ENCODE measurements at places on chromosomes 2 and 18.

- DNase-seq = no peak
Observed at GRCh38 chr2:239695106-239695727, 294.4 kb upstream of the HDAC4 start.

- DNase-seq = no peak
Observed at GRCh38 chr18:35371412-35372195, 5.5 kb downstream of the ZNF396 start.

DNA sequence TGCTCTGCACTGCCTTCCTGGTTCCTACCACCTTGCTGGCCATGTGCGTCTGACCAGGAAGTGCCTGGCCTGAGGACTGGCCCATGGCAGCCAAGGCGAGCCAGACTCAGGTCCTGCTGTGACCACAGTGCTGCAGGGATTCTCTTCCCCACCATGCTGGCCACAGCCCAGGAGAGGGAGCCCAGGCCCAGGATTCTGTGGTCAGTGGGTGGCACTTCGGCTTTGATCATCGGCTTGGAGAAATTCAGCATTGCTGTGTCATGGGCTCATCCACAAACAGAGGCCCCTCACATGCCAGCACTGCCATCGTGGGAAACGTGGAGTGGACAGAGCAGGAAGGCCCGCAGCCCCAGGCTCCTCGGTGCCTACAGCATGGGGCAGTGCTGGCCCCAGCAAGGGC is 211.6 kb downstream of the SEPTIN10 start:
- DNase-seq = no peak

GRCh38 chr2:128786741-128787478 is 468.2 kb upstream of the HS6ST1 start:
- no peak for DNase-seq

GRCh38 chr18:25825979-25826776 is 264.2 kb downstream of the SS18 start:
- DNase-seq = no peak

GRCh38 chr2:127552336-127552735 is 16.9 kb downstream of the MYO7B start:
- DNase-seq = no peak

GRCh38 chr2:58064086-58064485 is 17.5 kb downstream of the VRK2 start:
- DNase-seq = peak; percentile 28

DNA sequence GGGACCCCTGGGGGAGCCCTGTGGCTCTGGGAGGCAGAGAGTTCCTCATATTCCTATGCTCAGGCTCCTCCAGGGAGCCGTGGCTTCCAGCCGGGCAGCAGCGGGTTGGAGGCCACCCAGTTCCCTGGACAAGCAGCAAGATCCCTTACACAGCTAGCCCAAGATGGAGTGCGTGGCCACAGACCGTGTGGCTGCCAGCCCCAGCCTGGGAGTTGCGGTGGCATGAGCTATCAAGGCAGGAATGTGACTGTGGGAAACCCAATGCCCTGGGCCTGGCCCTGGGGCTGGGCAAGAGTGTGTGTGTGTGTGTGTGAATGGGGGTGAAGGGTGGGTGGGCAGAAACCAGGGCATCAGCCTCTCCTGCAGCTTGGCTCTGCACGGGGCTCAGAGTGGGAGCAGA is 130.5 kb downstream of the DYSF start:
- DNase-seq = no peak

DNA sequence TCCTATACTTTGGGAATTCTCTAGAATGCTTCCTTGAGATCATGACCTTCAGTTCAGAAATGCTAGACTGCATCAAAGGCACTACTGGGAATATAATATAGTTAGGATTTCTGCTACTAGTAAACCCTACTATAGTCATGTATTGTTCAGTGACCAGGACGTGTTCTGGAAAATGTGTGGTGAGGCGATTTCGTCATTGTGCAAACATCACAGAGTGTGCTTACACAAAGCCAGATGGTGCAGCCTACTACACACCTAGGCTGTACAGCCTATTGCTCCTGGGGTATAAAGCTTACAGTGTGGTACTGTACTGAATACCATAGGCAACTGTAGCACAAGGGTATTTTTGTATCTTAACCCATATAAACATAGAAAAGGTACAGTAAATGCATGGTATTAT is 13.0 kb downstream of the CXCR4 start:
- DNase-seq = no peak

DNA sequence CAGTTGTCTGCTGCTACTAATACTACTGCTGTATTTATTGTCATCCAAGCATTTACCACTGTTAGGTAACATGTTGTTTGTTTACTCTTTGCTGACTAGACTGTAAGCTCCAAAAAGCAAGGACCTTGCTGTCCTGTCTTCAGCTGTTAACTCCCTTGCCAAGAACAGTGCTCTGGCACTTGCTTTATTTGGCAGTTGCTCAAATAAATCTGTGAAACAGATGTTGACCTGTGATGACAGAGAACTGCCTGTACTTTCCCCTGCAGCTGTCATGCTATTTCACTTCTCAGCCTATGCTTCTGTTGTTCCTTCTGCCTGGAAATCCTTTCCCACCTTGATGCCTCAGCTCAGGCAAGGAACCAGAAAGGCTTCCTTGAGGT is 181.2 kb downstream of the ATAD2B start:
- no peak for DNase-seq

DNA sequence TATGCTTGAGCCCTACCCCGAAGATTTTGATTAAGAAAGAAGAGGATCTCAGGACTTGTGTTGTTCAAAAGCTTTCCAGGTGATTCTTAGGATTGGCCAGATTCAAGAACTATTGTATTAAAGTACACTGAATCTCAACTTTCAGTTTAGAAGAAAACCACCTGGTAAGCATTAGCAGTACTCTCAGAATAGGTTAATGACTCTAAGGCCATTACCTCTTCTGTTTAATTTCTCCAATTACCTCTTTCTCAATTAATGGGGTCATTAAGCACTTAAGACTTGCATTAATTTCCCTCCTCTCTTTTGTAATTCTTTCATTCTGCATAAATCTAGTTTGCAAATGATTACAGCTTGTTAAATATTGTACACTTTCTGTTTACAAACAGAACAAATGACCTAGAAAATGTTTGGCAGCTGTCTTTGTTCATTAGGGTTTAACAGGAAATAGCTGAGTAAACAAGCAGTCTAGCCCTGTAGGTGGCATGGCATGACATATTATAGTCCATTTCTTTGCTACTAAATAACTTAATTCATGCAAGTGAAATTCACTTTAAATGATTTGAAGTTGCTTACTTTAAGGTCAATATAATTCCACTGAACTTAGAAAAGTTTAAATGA is 20.4 kb upstream of the TDRD15 start:
- DNase-seq = no peak

DNA sequence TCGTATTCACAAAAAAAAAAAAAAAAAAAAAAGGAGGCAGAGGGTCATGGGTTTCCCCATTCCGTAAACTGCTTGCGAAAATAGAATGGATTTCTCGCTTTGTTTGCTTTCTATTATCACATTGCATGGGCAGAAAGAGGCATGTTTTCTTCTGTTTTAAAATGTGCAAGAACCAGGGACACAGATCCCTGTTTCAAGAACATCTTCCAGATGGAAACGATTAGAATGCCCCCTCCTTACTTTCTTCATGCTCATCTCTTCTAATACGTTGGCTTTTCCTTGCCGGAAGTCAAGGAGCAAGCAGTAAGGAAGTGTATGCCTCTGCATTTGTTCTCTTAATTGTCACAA is 51.0 kb upstream of the ZNF516 start:
- no peak for DNase-seq

DNA sequence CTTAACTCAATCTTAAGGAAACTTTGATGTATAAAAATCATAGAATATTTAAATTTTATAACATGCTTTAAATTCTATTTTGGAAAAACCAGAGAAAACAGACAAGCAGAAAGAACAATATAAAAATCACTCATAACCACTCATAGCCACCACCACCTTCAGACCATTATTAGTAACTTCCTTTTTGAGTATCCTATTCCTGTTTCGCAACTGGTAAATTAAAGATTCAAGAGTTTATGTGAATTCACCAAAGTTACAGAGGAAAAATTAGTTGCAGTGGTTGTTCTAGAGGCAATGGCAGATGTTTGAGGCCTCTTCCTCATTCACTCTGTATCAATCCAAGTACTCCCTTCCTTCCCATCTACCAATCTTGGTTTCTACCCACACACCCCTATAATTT is 49.3 kb upstream of the PROKR1 start:
- no peak for DNase-seq

DNA sequence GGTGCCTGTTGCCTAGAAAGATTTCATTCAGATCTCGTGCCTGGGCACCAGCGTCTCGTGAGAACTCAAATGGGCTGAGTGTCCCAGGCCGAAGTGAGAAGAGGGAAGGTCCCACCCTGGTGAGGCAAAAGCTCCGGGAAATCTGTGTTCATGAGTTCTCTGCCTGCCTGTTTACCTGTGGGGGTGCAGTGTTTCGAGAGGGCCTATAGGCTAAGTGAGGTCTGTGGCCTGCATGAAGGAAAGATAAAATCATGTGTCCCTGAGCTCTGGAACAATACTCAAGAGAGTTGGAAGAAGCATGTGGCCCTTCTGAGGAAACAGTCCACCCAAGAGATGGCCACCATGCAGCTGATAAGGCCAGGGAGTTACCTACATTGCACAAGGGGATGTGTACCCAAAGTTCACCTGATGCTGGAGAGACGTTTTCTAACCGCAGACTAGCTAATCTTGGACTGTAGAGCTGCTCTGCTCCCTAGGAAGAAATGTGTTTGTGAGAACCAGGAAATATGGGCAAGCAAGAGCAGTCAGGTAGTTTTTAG is 63.5 kb upstream of the ST3GAL5 start:
- no peak for DNase-seq

GRCh38 chr2:10620481-10620880 is 69.3 kb downstream of the NOL10 start:
- DNase-seq = no peak

GRCh38 chr2:59888015-59888414 is 665.4 kb downstream of the BCL11A start:
- DNase-seq = peak; percentile 67

DNA sequence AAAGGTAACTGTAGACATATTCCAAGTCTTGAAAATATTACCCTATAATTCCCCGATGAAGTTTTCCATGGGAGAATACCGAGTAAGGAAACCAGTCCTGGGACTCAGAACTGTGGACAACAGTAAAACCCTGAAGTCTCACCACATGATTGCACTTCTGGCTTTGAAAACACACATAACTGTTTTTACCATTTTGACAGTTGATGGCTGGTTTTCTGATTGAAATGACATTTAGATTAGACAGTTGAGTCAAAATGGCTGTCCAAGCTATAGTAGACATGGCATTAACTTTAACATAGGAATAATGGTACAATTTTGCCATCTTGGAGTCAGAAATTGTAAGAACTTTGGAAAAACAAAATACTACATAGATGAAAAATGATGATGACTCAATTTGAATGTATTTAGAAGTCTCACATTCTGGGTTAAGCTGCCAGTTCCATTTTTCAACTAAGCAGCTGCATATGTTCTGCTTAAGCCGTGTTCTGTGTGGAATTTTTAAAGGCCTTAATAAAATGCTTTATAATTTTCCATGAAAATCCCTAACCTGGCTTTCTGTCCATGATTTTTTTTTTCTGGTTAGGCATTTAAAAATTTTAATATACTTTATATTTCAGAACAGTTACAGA is 38.3 kb upstream of the WIPF1 start:
- DNase-seq = no peak
